Foreskin keratinocyte (primary cell): ENCODE measurements at places on chromosomes 5 and 9. TPM values are rescaled to one million over a fixed set of nuclear protein-coding genes. Genes with fewer than 3 reads are reported as not detected.
A peak's percentile ranks its signal among the peaks of the same experiment; 100 is the strongest.

DNA sequence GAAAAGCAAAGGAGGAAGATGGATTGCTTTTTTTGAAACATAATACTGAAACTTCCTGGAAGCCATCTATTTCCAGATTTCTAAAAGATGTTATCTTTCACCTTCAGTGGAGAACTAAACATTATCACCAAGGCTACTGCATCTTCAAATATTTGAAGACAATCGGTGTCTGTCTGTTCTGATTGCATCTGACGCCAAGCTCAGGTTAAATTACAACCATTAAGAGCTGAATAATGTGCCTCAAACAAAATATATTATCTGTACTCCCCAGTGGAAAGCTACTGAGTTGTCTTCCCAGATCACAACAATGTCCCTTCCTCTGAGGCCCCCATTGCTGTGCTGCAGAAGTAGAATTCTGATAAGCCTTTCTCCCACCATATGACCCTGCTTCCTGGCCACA is 342.3 kb downstream of the PLK2 start:
- no peak for DNase-seq

DNA sequence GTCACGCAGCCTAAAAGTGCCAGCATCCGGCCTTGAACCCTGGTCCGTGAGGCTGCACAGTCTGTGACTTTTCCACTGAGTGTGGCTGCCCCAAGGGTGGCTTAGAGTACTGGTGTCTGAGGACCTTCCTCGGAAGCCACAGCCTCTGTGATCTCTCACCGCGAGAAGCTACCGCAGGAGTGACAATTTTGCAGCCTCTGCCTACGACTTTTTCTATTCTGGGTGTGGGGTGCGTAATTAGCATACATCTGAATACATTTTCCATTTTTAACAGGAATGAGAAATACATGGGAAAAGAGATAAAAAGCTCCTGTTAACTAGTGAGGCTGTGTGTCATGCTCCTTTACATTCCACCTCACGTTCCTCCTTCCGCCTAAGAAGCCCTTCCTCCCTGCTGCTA is 48.3 kb upstream of the HRH2 start:
- no peak for DNase-seq

The LCN2 gene
- total RNA-seq = 0.63 and 2.6 TPM in 2 replicates

GRCh38 chr5:87582149-87582548 is 169.4 kb upstream of the CCNH start:
- DNase-seq = no peak

DNA sequence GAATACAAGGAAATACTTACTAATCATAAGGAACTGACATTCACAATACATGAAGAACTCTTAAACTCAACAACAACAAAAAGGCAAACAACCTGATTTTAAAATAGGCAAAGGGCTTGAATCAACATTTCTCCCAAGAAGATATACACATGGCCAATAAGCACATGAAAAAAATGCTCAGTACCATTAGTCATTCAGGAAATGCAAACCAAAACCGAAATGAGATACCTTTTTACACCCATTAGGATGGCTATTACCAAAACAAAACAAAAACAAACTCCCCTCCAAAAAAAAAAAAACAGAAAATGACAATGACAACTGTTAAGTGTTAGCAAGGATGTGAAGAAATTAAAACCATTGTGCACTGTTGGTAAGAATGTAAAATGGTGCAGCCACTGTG is 104.1 kb upstream of the ZNF462 start:
- no peak for DNase-seq

GRCh38 chr9:89522261-89522958 is 24.5 kb upstream of the SEMA4D start:
- no peak for DNase-seq

The MARCOL gene
- total RNA-seq = not detected in 2 replicates

DNA sequence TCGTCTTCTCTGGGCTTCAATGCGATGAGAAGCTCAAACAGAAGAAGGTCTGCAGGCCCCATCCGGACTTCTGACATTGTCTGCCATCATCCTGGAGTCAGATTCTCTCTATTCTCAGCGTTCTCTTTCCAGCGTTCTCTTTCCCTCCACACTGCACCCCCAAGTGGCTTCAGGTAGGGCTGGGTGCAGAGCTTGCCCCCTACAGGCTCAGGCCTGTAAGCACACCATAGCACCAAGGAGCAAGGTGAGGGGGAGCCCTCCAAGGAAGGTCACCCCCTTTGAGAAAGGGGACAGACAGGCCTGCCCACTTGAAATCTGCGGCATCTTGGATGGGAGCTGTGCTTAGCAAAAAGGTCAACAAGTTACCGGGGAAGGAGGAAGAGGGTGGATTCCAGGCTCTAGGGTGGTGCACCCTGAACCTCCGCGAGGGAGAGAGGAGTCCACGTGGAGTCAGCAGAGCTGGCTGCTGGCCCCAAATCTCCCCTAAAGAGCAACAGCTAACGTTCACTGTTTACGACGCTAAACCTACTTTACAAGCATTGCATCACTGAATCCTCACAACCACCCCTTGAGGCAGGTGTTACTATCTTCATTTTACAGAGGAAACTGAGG is 27.5 kb downstream of the GPX3 start:
- DNase-seq = no peak

GRCh38 chr5:51345106-51345505 is 38.1 kb upstream of the ISL1 start:
- peak; percentile 14 for DNase-seq

DNA sequence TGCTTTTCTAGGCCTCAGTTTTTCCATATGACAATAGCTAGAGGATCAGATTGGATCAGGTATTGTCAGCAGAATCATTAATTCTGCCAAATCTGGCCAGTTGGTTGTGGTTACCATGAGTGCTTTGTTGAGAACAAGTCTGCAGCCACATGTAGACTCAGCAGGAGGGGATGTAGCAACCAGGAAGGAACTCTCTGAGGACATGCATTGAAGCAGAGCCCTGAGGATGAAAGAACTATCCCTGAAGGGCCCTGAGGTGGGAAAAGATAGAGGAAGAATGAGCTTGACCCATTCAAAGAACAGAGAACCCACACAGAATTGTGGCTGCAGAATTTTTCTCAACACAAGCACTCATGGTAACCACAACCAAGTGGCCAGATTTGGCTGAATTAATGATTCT is 60.1 kb upstream of the AFAP1L1 start:
- no peak for DNase-seq

GRCh38 chr5:134409321-134409720 is 2.4 kb downstream of the CDKN2AIPNL start:
- DNase-seq = peak; percentile 47

- no peak for DNase-seq
Measured at GRCh38 chr9:121646992-121647391, 4.4 kb upstream of the DAB2IP start.

DNA sequence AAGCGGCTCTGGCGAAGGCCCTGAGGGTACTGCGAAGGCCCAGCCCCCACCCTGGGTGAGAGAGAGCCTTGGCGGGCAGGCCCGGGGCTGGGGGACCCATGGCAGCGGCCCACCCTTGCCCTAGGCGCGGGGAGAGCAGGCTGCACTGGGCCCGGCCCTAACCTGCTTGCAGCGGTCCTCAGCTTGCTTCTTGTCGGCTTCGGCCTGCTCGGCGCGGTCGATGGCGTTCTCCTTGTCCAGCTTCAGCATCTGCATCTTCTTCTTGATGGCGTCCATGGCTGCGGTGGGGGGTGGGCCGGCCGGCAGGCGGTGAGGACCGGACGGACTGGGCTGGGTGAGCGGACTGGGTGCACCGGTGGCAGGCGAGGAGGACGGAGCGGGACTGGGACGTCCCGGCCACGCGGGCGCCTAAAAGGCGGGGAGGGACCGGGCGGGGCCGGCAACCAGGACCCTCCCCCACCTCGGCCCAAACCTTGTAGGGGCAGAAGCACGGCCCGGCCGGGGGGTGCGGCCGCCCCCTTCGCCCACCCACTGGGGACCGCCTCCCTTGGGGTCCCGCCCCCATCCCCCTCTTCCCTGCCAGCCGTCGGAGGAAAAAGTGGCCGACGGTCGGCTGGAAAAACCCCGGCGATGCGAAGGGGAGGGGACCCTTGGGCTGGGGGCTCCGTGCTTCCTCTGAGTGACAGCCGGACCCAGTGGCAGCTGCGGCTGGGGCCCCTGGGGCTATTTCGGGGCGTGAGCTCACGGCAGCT is at the start of gene TPM2:
Gene TPM2 (minus strand): TSS at position 384 of the 752 bp plus-strand sequence. CDS start 108 bp downstream, at position 276.
- no peak for DNase-seq

The PCDHB16 gene
- not detected in 2 replicates for total RNA-seq

GRCh38 chr5:96843140-96843539 is 33.2 kb upstream of the ERAP2 start:
- no peak for DNase-seq

The KIF3A gene
- 12.6 and 13.0 TPM in 2 replicates for total RNA-seq

- no peak for DNase-seq
Measured at GRCh38 chr9:117413346-117414219, 1.3 kb downstream of the ASTN2 start.

DNA sequence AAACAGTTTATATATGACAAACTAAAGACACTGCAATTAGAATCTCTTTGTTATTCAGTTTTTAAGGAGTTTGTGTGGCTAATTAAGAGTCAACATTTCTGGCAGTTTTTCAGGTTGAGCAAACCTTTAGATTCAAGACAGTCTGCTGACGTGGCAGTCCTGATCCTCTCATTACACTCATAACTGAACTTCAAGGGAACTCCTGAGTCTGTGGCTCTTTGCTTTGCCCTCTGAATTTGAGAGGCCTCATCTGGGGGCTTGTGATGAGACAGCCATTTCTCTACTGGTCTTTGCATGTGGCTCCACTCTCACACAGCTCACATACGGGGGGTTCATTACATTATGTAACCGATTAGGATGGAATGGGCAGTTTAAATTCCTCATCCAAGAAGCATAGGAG is 182.9 kb upstream of the MEF2C start:
- DNase-seq = no peak

GRCh38 chr9:5425006-5425628 is 12.6 kb downstream of the PLGRKT start:
- peak; percentile 44 for DNase-seq
